ENCODE measurements at places on chromosomes 1 and 21. TPM values are rescaled to one million over a fixed set of nuclear protein-coding genes. Genes with fewer than 3 reads are reported as not detected.

Gene PRAMEF6
- total RNA-seq, result not detected

Gene S100A2
- 2.4 TPM for total RNA-seq

Gene ITLN2
- total RNA-seq, result not detected

Gene LSM10
- 9.5 TPM for total RNA-seq

Data from uterine smooth muscle cell (primary cell).